ENCODE measurements at places on chromosomes 6 and 20.
A peak's percentile ranks its signal among the peaks of the same experiment; 100 is the strongest.

- DNase-seq: no peak
Measured at GRCh38 chr20:49418809-49419208, 63.7 kb downstream of the KCNB1 start.

DNA sequence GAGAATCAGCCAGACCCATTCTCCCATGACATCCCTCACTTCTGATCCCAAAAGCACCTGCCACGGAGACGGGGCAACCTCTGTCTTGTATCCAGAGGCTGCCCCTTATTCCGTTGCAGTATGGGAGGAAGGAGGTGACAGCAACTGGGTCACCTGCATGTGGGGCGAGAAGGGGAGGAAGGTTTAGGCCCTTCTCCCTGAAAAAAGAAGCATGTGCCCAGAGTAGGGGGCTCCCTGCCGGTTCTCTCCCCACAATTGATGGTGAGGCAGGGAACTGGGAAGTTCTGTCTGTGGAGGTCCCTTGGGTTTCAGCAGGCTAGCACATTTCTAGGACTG, 49.3 kb upstream of the FANCE start:
- no peak for DNase-seq

- DNase-seq: no peak
Measured at GRCh38 chr6:11142296-11143027, 30.9 kb upstream of the ERVFRD-1 start.

- DNase-seq: no peak
Measured at GRCh38 chr6:31592396-31592771, 422 bp downstream of the NCR3 start.

DNA sequence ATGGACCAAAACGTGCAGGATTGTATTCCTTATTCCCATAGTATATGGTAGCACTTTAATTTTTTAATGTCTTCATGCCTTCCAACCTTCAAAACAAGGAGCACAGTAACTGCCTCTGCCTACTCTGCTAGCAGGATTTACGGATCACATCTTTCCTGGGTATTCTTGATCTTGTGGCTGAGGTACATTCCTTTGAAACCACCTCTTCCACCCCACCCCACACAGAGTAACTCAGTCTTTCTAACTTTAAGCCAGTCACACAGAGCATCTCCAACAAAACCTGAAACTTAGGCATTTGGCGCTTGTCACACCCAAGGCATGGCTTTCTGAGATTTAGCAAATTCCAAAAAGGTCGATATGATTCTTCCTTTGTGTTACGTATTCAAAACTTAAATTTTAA, 2.3 kb upstream of the ID4 start:
- no peak for DNase-seq

DNA sequence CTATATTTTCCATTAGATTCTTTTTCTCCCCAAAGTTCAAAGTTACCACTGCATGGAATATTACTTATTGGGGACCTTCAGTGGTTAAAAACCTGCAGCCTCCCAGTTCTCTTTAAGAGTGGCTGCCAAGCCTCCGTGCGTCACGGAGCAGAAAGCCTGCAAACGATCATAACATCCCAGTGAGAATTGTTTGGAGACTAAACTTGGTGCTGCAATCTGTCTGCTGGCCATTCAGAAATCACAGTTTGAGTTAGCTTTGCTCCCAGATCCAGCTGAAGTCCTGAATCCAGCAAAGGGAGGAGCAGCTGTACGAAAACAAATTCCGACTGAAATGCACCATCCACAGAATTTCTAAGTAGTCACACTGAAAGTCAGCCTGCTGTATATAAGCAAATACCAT, 213.5 kb upstream of the PDE10A start:
- no peak for DNase-seq

DNA sequence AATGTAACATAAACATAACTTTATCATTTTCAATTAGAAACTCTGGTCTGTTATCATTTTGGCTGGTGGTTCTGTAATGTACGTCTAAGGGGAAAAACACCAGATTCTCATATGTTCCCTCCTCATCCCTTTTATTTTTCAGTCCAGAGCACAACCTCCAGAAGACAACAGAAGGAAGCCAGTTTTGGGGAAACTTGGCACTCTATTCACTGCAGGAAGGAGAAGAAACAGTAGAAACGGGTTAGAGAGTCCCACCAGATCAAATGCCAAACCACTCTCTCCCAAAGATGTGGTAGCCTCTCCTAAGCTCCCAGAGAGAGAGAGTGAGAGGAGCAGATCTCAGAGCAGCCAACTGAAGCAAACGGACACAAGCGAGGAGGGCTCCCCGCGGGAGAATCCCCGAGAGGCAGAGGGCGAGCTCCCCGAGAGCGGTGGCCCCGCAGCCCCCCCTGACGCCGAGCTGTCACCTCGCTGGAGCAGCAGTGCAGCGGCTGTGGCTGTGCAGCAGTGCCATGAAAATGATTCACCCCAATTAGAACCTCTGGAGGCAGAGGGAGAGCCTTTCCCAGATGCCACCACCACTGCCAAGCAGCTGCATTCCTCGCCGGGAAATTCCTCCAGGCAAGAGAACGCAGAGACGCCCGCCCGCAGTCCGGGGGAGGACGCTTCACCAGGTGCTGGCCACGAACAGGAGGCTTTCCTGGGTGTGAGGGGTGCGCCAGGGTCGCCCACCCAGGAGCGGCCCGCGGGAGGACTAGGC, 117.8 kb downstream of the RTN4IP1 start:
- DNase-seq: no peak

DNA sequence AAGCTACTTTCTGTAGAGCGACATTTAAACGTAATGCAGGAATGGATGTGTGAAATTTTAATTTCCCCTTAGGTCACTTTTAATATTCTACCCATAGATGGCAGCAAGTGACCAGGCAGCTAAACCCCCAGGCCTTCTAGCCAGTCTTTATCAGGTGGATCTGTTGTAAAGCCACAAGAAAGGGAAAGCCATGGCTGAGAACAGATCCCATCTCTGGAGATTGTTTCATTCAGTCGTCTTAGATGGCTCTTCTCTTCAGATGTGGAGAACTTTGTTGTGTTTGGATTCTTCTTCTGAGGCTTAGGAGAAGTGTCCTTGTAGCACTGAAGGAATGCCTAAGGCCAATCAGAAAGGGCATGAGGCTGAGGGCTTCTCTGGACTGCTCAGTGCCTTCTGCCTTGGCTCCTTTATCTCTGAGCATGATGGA, 15.8 kb upstream of the RNF182 start:
- DNase-seq: peak; percentile 49

- peak; percentile 32 for DNase-seq
Measured at GRCh38 chr6:33123732-33124524, 48.1 kb downstream of the HLA-DPB1 start.

GRCh38 chr6:107805504-107805903, 18.6 kb downstream of the SCML4 start:
- DNase-seq: no peak

DNA sequence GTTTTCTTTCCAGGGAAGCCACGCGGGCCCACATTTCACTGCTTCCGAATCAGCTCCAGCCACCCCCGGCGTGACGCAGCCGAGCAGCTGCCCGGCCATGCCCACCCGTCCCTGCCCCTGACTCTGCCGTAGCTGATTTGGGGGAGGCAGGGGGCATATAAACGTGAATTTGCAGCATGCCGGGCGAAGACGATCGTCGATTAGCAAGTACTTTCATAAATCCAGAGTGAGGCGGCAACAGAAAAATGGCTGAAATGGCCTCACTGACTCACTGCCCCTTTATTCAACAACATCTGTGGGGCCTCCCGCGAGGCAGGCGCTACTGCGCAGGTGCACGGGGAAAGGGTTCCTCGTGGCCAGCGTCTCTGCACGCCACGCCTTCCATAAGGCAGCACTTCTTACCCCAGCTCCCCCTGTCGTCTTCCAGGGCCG, 118.0 kb downstream of the DLL1 start:
- no peak for DNase-seq

- no peak for DNase-seq
Measured at GRCh38 chr6:138567052-138567451, 67.8 kb upstream of the NHSL1 start.

GRCh38 chr6:42227173-42227850, 9.7 kb upstream of the MRPS10 start:
- no peak for DNase-seq

GRCh38 chr20:24473435-24474223, 4.2 kb downstream of the SYNDIG1 start:
- no peak for DNase-seq

DNA sequence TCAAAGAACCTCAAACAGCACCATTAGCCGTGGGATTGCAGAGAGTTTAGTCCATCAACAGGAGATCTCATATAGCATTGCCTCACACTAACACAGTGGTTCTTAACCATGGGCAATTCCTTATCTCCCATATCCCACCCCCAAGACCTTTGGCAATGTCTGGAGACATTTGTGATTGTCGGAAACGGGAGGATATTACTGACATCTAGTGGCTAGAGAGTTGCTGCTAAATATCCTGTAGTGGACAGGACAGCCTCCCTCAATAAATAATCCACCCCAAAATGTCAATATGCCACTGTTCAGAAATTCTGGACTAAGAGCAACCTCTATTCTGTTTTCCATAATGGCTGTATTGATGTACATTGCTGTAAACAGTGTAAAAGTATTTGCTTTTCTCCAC, 210.1 kb upstream of the CCN2 start:
- DNase-seq: peak; percentile 11

GRCh38 chr20:61705386-61706258, 360.1 kb downstream of the TAF4 start:
- no peak for DNase-seq

DNA sequence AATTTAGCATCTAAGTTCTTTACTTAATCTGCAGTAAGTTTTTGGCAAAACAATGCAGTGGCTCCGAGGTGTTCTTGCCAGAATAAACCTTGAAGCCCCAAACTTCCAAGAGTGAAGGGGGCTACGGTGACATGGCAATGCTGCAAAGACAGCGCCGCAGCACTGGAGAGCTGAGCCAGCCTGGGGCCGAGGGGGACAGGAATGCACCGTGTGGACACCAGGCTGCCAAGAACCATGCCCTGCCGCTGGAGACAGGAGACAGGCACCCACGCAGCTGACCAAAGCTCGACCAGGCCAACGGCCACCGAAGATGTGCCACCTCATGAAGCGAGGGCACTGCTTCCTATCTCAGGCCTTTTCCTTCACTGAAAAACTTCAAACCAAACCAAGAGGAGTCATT, 133.4 kb downstream of the PRND start:
- no peak for DNase-seq

DNA sequence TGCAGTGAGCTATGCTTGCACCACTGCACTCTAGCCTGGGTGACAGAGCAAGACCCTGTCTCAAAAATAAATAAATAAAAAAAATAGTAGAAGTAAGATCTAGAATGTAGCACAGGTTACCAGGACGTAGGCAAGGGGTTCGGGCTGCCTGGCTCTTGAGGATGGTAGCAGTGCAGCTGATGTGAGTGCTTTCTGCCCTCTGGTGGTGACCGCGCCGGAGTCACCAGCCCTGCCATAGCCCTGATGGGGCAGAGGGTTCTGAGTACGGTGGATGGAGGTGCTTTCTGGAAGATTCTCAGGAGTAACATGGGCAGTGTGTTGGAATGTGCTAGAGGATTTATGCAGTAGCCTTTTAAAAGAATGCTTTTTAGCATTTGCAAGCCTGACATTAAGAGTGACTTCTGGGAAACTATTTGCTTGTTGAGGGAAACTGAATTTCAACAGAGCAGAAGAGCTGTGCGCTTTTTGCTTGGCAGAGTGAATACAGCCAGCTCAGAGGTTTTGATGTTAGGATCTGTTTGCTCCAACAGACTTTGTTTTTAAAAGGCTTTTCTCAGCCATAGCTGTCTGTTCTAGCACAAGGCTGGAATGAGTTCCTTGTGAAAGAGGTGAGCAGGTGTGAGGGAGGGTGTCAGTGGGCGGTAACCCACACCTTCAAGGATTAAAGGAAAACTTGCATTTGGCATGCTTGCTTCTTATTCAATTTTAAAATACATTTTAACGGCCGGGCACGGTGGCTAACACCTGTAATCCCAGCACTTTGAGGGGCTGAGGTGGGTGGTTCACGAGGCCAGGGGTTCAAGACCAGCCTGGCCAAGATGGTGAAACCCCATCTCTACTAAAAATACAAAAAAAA, 65.9 kb downstream of the PTPN1 start:
- DNase-seq: peak; percentile 33

DNA sequence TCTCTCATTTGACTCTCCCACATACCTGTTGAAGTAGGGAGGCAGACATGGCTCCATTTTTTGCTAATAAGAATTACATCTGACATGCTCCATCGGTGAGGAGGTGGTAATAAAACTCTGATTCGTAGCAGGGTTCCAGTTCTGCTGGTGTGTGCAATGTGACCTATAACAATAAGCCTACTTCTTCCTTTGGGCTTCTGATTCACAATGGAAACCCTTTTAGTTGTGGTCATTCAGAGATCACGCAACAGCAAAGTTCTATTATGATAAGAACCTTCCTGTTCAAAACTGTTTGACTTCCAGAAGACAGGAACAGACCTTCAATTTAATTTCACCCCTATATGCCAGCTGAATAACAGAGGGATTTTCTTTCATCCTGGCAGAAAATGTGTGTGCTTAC, 31.4 kb upstream of the GSTA4 start:
- DNase-seq: no peak

- no peak for DNase-seq
Measured at GRCh38 chr6:3841066-3841454, 8.1 kb upstream of the FAM50B start.

GRCh38 chr6:109379711-109380110, 2.6 kb downstream of the CD164 start:
- no peak for DNase-seq

GRCh38 chr6:21846541-21847451, 253.2 kb downstream of the SOX4 start:
- DNase-seq: peak; percentile 91

Data from NCI-H524 (cell line).